ENCODE measurements at places on chromosomes 6 and 20. TPM values are rescaled to one million over a fixed set of nuclear protein-coding genes. Genes with fewer than 3 reads are reported as not detected.

- peaks cover 10% of the 10 kb centered on the region for H3K4me1 ChIP-seq
- no peak overlapping the region for H3K27ac ChIP-seq
- H3K27me3 ChIP-seq, result no peaks in the 10 kb centered on the region
- no peak for DNase-seq
Measured at GRCh38 chr6:36827261-36828079, 11.8 kb downstream of the CPNE5 start.

DNA sequence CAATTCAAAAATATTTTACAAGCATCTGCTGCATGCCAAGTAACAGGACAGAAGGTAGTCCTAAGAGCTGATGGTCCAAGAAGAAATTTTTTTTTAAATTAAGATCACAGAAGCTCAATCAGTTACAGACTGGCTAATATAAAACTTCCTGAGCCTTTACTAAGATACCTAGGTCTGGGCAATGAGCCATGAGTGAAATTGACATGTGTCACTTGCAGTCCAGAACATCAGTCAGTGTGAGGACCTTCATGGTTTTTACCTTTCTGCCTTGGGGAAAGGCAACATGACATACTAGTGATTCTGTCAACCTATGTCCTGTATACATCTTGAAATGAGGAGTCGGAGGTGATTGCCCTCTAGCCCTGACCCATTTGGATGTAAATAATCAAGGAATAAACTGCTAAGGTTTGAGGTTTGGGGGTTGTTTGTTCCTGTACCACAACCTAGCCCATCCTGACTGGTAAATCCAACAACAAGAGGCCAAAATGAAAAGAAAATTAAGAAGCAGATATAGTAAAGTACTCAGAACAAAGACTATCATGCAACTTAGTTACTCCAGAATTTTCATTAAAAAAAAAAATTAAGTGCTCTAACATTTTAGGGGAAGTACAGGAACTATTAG is 70.0 kb downstream of the CNKSR3 start:
- peak overlapping the region; percentile 3 for H3K27ac ChIP-seq
- no peak for DNase-seq
- H3K36me3 ChIP-seq, result no peaks in the 10 kb centered on the region
- no peak overlapping the region for H3K4me3 ChIP-seq
- H3K27me3 ChIP-seq, result no peaks in the 10 kb centered on the region
- no peaks in the 10 kb centered on the region for H3K4me1 ChIP-seq

DNA sequence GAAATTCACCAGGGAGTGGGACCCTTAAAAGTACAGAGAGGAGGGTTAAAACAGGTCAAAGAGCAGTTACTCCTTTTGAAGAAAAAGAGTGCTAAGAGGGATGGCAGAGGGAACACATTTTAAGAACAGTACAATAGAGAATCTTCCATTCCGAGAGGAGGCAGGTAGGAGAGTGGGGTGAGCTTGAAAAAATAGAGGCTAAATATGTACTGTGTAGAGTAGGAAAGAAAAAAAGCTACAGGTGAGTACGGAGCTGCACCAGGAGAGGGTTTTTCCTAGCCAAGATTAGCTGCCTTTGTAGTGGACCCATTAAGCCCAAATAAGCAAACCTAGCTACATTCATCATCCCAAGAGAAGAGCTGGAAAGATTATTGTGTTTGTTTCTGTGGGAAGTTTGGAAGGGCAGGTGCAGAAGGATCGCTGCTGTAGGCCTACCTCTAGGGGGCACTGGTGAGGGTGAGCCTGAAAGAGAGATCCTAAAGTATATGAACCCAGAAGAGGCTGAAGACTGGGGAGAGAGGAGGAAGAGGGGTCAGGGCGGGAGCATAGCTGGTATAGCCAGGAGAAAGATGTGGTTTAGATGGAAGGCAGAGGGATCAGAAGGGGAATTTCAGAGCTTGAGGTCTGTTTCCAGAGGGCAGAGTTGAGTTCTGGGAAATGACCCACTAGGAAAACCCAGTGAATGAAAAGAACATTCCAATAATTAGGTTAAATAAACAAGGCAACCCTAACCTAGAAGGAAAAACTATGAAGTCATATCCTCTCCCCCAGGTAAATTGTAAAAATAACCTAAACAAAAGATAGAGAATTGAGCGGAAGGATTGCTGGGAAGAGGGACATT is 50.2 kb upstream of the HINT3 start:
- H3K27ac ChIP-seq, result no peak overlapping the region
- H3K4me1 ChIP-seq, result peaks cover 3% of the 10 kb centered on the region
- H3K4me3 ChIP-seq, result no peak overlapping the region
- peak; percentile 45 for DNase-seq

ZBTB46 gene
- total RNA-seq, result 5.2 TPM

GRCh38 chr6:149988550-149989346 is 25.0 kb downstream of the ULBP1 start:
- peaks cover 91% of the 10 kb centered on the region for H3K27me3 ChIP-seq
- no peak for DNase-seq
- no peaks in the 10 kb centered on the region for H3K36me3 ChIP-seq
- H3K4me3 ChIP-seq, result no peak overlapping the region

PTK6 gene
- total RNA-seq, result 0.52 TPM

All from hepatocyte (in vitro differentiated cells).